ENCODE measurements at places on chromosomes 7 and 10.

GRCh38 chr7:150940431-150941102 is 37.6 kb downstream of the KCNH2 start:
- no peak for DNase-seq

DNA sequence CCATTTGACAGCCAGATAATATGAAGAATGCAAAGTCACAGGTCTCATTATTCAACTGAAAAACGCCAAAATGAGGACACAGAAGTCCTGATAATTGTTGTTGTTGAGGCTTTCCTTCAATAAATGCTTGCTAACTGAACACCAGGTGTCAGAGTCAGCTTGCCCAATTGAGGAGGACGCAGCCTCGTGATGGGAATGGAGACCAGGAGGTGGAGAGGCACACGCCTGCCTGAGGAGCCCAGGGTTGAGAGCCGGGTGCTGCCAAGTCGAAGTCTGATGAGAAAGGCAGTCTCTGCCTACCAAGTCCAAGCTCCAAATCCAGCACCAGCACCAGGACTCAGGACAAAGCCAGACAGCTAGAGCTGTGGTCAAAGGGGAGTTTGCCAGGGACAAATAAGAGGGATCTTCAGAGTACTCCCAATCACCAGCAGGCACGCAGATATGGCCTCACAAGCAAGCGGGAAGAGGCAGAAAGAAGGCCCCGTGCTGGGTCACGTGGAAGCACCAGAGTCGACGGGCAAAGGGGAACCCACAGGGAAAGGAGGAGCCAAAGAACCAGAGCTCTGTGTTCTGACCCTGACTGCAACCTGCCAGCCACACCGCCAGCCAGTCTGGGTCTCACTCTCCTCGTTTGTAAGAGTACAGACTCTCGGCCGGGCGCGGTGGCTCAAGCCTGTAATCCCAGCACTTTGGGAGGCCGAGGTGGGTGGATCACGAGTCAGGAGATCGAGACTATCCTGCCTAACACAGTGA is 47.6 kb downstream of the VOPP1 start:
- DNase-seq = no peak

DNA sequence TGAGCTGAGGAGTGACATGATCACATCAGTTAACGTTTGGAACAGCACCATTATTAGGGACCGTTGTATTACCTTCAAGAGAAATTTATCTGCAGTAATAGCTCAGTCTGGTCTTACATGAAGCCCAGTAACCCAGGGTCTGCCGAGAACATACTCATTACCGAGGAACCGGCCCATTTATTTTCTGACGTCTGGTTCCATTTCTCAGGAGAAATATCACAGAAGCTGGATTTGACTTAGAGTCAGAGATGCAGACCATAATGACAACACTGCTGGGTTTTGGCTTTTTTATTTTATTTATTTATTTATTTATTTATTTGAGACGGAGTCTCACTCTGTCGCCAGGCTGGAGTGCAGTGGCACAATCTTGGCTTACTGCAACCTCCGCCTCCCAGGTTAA is 163.1 kb downstream of the CCDC3 start:
- no peak for DNase-seq

DNA sequence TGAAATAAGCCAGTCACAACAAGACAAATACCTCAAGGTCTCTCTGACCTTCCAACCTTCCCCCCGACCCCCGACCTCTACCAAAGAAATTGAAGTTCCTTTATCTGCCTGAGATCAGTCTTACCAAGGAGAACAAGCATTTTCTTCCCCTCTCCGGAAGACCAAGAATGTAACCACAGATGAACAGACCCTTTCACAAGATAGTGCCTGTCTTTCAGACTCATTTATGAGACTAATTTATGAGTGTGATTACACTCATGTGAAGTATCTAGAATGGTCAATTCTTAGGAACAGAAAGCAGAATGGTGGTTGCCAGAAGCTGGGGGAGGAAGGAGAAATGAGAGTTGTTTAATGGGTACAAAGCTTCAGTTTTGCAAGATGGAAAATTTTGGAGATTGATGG is 108.9 kb upstream of the MKLN1 start:
- no peak for DNase-seq

DNA sequence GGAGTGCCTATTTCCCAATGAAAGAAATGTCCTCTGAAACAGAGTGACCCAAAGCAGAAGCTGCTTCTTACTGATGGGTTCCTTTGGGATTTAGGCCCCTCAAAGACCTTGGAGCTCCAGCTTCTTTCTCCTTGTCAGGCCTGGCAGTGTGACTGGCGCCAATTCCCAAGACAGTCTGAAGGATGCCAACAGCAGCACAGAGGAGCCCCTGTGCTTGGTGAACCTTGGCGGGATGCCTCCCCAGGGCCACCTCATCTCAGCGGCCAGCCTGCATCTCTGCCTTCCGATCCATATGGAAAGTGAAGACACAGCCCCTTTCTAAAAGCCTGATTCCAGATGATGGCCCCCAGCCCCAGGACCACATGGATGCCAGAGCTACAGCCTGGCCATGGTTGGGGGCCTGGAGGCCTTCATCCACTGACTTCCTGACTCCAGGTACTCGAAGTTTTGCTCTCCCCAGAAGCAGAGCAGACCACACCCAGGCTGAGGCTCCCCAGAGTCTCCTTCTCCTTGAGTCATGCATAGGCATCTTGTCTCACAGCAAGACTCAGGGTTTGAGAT is 45.4 kb downstream of the FBXW4 start:
- DNase-seq = no peak

GRCh38 chr10:11195623-11196022 is 178.0 kb downstream of the CELF2 start:
- DNase-seq = no peak

DNA sequence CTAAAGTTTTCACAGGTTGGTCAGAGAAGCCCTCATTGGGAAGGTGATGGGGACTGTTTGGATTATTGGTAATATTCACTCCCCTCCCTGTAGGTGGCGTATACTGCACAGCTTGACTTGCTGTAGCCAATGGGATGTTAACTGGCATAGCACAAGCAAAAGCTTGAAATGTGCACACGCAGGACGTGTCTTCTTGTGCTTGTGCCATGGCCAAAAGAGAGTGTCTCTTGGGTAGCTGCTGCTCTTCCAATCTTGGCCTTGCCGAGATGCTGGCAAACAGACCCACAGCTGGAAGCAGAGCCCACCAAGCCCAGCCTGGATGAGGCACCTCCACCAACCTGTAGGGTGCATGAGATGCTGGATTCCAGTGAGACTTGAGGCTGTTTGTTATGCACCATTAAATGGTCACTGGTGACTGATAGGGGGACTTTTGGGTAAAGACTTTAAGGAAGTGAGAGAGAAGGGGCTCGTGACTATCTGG is 266.0 kb downstream of the GRID1 start:
- DNase-seq = no peak

DNA sequence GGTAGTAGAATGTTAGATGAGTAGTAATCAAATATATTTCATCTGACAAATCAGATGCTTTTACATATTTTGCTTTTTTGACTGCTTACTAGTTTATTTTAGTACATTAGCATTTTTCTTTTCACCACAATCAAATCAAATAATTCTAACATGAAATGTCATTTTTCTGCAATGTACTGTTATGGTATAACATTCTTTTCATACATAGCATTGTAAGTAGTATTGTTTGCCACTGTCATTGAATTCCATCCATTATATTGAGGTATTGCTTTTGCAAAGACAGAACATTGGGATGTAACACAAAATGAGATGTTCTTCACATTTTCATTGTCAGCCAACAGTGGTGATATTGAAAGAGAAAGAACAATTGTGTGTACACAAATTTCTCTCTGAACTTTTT is 107.4 kb downstream of the TRIL start:
- no peak for DNase-seq

DNA sequence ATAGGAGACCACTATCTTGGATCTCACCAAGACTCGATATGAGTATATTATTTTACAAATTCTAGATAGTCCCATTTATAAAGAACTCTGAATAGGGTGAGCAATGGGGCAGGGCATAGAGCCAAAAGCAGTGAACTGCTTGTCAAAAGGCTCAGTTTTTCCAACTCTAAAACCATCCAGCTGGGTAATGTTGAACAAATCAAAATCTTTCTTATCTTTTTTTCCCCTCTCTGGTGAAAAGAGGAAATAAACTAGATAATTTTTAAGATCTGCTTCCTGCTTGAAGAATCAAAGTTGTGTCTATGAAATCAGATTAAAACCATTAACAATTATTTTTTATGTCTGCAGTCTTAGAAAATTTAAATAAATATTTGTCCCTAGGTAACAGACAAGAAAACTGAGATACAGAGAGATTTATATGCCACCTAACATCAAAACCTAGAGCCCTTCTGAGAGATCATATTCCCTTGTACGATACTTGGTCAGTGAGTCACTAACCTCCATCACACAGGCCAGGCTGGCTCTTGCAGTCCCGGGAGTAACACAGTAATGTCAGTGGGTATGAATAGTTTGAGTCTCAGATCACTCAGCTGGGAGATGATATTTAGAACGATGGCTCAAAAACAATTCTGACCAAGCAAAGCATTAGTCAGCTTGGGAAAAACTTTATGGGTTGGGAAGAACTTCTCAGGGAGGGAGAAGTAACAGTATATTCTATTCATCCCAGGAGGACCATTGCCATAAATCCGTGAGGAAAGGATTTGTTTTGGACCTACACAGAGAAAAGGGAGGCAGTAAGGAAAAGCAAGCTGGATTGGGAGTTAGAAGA is 178.8 kb downstream of the REEP3 start:
- peak; percentile 77 for DNase-seq

Data from left cardiac atrium (tissue), 4 donors.